ENCODE measurements at places on chromosomes 7 and 10. TPM values are rescaled to one million over a fixed set of nuclear protein-coding genes. Genes with fewer than 3 reads are reported as not detected.
A peak's percentile ranks its signal among the peaks of the same experiment; 100 is the strongest.

- no peak for DNase-seq
Measured at GRCh38 chr7:117158941-117159697, 163.7 kb downstream of the WNT2 start.

DNA sequence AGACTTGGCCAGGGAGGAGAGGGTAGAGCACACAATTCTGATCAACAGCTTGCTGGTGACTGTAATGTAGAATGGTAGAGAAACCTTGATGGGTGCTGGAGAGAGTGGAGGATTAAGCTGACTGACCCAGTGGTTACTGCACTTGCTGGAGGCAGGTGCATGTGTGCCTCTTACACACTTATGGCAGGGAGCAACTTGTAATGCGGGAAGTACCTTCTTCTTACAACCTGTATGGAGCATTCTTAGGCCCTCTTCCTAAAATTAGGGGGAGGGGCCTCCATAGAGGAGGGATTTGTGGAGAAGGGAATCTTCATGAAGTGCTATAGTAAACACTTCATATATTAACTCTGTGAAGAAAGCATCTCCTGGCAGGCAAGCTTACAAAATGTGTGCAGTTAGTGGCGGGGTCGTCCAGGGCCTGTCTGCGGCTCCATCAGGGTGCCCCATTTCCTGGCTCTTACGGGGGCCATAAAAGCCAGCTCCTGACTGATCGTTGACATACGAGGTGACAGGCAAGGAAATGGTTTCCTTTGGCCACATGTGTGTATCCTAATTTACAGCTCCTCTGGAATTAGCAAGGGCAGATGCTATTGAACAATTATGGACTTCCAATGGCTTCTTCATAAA, 113.5 kb downstream of the RTKN2 start:
- no peak for DNase-seq

AIFM2 gene
- polyA plus RNA-seq = 2.8 TPM

BTBD16 gene
- 0.13 TPM for polyA plus RNA-seq

ADAM22 gene
- 9.1 TPM for polyA plus RNA-seq

MRPS17 gene
- 14.5 TPM for polyA plus RNA-seq

CALML3 gene
- polyA plus RNA-seq = 0.09 TPM

LEP gene
- not detected for polyA plus RNA-seq

NODAL gene
- polyA plus RNA-seq = 0.46 TPM

GRCh38 chr10:44898665-44899064, 12.5 kb upstream of the TMEM72 start:
- DNase-seq = no peak

- peak; percentile 41 for DNase-seq
Measured at GRCh38 chr10:77391605-77392235, 245.9 kb downstream of the KCNMA1 start.

INMT gene
- 8.3 TPM for polyA plus RNA-seq

DNA sequence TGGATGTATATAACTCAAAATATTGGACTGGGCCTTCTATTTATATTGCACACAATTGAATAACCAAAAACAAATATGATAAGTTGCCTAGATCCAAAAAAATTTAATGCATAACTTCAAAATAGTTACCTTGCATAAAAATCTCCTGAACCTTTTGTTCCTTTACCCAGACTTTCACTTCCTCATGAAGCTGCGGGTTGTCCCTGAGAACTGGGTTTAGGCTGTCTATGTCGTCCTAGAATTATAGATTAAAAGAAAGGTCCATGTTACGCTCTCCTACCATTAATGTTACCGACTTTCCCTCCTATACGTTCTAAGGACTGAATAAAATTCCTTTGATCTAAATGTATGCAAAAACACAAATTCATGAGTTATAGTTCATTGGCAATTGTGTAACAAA, 86.6 kb downstream of the NRBF2 start:
- no peak for DNase-seq

NPM3 gene
- 54.4 TPM for polyA plus RNA-seq

DNA sequence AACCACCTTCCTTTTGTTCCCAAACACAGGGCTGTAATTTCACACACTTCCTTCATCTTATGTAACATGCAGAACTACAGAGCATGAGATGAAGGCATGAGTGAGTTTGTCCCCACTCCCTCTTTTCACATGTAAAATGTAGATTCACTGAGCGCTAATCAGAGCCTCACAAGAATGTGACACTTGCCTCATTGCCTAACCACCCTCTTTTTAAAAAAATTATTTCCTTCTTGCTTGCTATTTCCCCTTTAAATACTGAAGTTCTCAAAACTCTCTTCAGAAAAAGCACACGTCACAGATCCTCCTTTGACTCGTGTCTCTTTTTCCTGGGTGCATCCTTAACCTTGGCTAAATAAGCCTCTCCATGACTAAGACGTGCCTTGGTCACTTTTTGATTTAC, 121.2 kb upstream of the TARP start:
- DNase-seq = no peak

BAIAP2L1 gene
- 6.8 TPM for polyA plus RNA-seq

CXCL12 gene
- 206 TPM for polyA plus RNA-seq

- DNase-seq = no peak
Measured at GRCh38 chr7:128100225-128100948, 69.2 kb upstream of the LRRC4 start.

STEAP2 gene
- polyA plus RNA-seq = 2.6 TPM

DENND2A gene
- polyA plus RNA-seq = 41.9 TPM

GRCh38 chr10:22321924-22322640, 1.2 kb downstream of the BMI1 start:
- no peak for DNase-seq

GRCh38 chr10:44684661-44685060, 226.5 kb upstream of the TMEM72 start:
- DNase-seq = no peak

- no peak for DNase-seq
Measured at GRCh38 chr7:45088146-45088701, 545 bp downstream of the NACAD start.

DNA sequence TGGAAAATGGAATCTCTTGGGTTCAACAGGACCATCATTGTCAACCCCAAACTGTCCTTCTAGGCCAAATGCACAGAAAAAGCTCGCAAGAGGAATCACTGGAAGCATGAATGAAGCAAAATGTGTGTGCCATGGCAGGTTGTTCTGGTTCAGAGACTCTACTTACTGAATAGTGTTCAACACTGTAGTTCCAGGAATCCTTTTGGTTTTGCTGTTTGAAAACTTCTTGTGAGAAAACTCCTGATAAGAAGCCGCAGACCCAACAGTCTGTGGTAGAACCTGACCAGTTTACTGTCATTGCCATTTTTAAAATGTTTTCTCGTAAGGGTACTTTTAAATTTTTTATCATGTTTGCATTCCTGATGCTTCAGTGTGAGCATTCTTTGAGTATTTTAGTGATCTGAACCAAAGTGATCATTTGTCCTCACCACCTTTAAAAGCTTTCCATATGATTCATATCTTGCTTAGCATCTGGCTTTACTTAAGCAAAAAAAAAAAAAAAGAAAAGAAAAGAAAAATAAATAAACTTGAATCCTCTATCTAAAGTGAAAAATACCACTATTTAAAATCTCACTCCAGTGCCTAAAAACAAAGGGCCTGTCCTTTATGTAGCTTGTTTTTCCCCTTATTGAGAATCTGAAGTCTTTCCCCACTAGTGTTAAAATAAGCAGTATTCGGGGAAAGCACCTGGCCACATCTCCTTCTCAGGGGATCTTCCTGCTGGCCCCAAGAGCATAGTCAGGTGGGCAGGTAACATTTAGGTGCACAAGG, 92.4 kb downstream of the WNT2 start:
- no peak for DNase-seq

DNA sequence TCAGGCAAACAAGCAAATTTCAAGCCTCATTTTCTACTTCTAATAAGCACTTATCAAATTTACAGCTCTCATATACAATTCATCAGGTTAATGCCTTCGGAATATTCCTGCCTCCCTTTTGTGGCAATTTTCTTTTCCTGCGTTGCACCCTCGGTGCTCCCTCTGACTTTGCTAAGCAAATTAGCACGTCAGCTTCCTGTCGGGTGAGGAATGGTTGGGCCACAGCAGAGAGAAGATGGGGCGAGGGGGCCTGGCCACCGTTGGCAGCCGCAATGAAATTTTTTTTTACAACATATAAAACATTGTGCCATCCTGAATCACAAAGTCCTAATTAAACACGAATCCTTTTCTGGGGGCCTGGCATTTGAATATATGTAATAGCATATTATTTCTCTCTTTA, 28.1 kb downstream of the ELFN1 start:
- no peak for DNase-seq

DNA sequence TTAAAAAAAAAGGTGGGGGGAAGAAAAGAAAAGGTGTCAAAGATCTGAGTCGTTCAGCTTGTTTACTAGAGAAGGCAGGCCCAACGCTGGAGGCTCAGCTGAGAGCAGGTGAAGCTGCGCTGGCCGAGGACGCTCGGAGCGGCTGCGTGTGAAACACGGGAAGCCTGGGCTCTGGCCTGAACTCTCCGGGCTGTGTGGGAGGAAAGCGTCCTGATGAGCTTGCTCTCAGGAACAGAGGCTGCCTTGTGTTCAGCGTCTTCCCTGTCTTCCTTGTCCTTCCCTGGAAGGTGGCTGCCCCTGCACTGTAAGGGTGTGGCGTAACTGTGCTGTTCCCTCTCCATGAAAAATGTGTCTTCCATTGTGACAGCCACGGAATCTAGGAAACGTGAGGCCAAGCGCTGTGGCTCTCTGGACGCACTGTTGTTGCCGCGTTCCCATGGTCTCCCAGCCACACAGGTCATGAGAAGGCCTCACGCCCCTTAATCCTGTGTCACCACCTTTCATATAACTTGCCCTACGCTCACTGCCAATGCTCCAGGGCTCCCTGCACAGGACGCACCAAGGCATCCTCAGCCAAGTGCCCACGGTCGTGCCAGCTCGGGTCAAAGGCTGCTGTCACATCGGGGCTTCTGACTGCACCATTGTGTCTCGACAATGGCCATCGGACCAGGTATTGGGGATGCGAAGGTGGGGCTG, 15.8 kb downstream of the IL15RA start:
- DNase-seq = no peak

SPACDR gene
- 1.7 TPM for polyA plus RNA-seq

DNA sequence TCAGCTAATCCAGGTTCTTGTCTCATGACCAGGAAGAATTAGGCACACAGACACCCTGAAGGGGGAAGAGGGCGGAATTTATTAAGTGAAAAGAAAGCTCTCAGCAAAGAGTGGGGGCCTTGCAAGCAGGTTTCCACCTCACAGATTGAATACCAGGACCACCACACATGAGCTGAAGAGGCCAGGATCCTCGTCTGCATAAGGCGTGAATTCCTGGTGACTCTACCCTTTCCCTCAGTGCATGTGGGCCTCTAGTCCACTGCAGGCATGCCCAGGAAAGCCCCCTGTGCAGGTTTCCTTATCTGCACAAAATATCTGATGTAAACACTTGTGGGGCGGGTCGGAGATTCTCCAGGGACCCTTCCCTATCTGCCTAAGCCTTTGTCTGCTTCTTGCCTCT, 782.1 kb upstream of the LRRN3 start:
- DNase-seq = no peak

GPC2 gene
- 6.3 TPM for polyA plus RNA-seq

GRCh38 chr10:22374489-22375126, 29.3 kb downstream of the SPAG6 start:
- DNase-seq = no peak

GRCh38 chr7:44754802-44755697, 6.4 kb downstream of the ZMIZ2 start:
- no peak for DNase-seq

GRCh38 chr7:154482863-154483262, 430.7 kb downstream of the DPP6 start:
- DNase-seq = no peak

- no peak for DNase-seq
Measured at GRCh38 chr10:114223066-114223465, 16.0 kb upstream of the VWA2 start.

GRCh38 chr7:105365541-105366534, 22.9 kb downstream of the SRPK2 start:
- no peak for DNase-seq

GCK gene
- polyA plus RNA-seq = 5.0 TPM

SPDYE1 gene
- 1.6 TPM for polyA plus RNA-seq

YAE1 gene
- polyA plus RNA-seq = 23.2 TPM

OPALIN gene
- not detected for polyA plus RNA-seq

GRCh38 chr10:34280599-34281374, 534.3 kb downstream of the PARD3 start:
- no peak for DNase-seq

GRCh38 chr7:144738708-144739314, 97.0 kb downstream of the TPK1 start:
- peak; percentile 5 for DNase-seq

DNA sequence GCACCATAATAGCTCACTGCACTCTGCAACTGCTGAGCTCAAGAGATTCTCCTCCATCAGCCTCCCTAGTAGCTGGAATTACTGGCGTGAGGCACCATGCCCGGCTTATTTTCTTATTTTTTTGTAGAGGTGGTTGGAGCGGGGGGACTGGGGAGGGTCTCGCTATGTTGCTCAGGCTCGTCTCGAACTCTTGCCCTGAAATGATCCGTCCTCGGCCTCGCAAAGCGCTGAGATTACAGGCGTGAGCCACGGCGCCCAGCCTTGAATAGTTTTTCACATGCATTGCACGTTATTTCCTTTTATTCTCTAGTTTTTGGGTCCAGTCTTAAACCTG, 526 bp upstream of the LAMTOR4 start:
- no peak for DNase-seq

DNA sequence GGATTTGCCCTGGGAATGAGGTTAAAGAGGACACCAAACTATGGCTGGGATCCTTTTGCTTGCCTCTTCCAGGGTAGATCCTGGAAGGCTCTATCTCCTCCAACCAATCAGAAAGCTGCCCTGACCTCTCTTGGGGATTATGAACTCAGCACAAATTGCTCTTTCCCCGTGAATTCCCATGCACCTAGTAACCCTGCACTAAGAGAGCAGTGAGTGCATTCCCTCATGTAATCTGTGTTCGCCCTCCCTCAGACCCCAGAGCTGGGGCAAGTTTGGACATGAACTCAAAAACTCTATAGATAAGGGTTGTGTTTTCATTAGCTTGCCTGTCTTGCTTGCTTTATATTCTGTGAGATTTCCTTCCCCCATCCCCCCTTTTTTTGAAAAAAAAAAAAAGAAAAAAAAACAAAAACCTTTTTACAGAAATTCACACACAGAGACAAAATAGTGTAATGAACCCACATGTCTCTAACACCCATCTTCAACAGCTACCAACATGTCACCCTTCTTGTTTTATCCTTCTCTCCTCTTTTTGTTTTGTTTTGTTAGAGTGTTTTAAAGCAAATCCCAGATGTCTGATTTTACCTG, 225.5 kb upstream of the TCF7L2 start:
- DNase-seq = no peak

PAPOLB gene
- polyA plus RNA-seq = 0.05 TPM

DNA sequence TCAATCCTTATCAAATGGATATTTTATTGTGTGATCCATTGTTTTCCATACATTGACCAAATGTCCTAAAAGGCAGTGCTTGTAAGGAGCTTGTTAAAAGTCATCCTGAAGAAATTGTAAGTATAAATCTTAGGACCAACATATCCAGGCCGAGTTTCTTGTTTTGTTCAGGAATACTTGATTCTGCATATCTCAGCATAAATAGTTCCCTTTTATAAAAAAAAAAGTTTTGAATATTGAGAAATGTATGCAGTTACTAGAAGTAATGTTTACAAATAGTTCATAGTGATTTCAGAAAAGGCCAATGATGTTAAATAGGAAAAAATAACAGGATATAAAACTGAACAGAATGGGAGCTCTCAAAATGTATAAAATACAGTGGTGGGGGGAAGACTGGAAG, 6.6 kb downstream of the GRID1 start:
- no peak for DNase-seq

SLC25A28 gene
- 32.8 TPM for polyA plus RNA-seq

Data from forelimb muscle (tissue), 1 donor.